ENCODE measurements at places on chromosomes 12 and 14. TPM values are rescaled to one million over a fixed set of nuclear protein-coding genes. Genes with fewer than 3 reads are reported as not detected.

Gene SENP1
- total RNA-seq: 20.9 TPM

Gene BHLHE41
- total RNA-seq: 81.0 TPM

Gene OR4E2
- total RNA-seq: not detected

Gene CISTR
- not detected for total RNA-seq

Gene C14orf132
- total RNA-seq: 0.06 TPM

Gene TCTN1
- total RNA-seq: 40.6 TPM

Gene C14orf93
- total RNA-seq: 5.8 TPM

Gene ANKRD33
- total RNA-seq: not detected

Gene MANSC4
- total RNA-seq: 4.1 TPM

Gene PTGDR
- not detected for total RNA-seq

Gene NTS
- not detected for total RNA-seq

GRCh38 chr14:78970677-78971076 is 800.5 kb downstream of the NRXN3 start:
- DNase-seq: peak; percentile 19

- DNase-seq: no peak
Observed at GRCh38 chr12:28967426-28967825, 181.7 kb upstream of the FAR2 start.

GRCh38 chr12:34286934-34287333 is 264.6 kb downstream of the ALG10 start:
- DNase-seq: no peak

- no peak for DNase-seq
Observed at GRCh38 chr14:61607570-61608244, 87.6 kb upstream of the HIF1A start.

DNA sequence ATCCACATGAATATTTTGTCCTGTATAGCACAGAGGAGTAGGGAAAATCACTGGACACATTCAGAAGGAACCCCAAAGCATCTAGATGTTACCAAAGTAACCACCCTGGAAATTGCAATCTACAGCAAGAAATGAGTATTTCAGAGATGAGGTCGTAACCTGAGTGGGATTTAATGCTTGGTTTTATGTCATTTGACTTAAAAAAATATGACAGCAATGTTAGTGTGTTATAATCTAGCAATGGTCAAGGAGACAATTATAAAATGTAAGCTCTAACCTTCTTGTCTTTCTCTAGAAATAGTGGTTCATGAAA is 256.6 kb downstream of the NAV3 start:
- no peak for DNase-seq

- DNase-seq: no peak
Observed at GRCh38 chr12:102479099-102479885, 1.1 kb downstream of the IGF1 start.

DNA sequence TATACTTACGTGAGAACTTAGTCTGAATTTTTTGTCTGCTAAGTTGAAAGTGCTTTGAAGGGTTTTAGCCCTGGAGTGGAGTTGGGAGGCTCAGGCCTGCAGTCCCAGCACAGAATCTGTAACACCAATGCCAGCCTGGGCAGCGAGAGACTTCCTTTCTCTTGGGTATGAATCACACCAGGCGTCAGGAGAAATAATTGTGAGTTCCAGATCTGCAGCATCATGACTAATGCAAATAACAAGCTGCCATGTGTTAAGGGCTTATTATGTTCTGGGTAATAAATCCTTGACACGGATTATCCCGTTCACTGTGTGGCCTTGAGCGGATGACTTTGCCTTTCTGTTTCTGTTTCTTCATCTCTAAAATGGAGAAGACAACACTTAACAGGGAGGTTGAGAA is 70.6 kb downstream of the B4GALNT3 start:
- DNase-seq: no peak

- no peak for DNase-seq
Observed at GRCh38 chr14:81562818-81563217, 29.2 kb upstream of the SEL1L start.

GRCh38 chr12:45310627-45310968 is 94.7 kb downstream of the ANO6 start:
- DNase-seq: no peak

DNA sequence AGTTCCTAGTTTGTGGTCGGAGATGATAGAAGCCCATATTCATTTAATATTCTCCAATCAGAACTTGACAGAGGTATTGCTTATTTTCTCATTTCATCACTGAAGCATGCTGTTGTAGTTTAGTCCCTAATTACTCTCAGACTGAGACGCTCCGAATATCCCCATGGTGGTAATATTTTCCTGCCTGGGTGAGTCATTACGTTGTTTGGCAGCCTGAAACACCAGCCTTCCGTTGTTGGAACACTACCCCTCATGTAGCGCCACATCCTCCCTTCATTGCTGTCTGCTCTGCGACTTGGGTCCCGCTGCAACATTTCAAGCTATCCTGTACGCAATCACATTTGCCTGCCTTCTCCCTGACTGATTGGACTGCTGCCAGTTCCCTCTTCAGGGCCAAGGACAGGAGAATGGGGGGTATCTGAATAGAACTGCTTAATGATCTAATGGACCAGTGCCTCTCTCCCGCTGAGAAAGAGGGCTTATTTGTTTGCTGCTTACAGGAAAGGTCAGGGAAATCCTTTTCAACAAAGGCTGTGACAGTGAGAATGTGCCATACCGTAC is 369.1 kb downstream of the NPAS3 start:
- peak; percentile 16 for DNase-seq

DNA sequence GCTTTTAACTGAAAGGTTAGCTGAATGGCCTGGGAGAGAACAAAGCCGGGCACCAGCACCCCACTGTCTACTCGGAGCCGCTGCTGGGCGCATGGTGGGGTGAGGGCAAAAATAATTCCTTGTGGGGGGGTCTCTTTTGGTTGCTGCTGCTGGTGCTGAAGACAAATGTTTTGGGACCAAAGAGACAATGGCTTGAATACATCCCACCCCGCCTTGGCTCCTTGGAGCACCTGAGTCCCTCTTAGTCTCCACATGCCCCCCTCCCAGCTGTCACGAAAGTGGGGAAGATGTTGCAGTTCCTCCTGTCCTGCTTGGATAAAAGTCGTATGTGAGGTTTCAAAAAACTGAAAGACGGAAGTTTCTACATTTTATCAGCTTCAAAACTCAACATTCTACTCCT is 85.0 kb downstream of the PIWIL1 start:
- no peak for DNase-seq

DNA sequence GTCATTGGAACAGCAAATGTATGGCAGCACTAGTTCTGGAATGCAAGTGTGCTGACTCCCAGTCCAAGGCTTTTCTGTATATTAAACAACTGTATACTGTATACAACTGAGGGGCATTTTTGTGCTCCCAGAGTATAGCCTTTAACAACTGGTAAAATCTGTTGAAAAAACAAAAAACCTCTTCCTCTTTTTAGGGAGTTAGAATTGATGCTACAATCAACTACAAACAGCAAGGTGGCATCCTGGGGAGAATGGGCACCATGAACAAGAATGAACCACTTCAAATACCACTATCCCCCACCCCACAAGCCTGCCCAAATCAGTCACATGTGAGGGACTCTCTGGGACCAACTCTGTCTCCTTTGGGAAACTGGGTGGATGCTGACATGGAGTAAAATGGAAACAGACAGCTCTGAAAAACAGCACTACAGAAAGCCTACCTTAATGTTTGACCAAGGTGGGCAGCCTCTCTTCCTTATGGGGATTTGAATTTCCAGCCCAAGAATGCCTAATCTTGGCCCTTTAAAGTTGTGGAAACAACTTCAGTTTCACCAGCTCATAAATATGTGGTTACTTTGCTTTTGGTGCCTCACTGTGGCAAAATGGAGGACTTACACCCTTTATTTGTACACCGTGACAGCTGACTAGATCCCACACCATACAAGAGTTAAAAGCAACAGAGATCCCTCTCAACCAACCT is 7.5 kb downstream of the VTI1B start:
- DNase-seq: peak; percentile 69

GRCh38 chr12:121560392-121561008 is 20.3 kb downstream of the KDM2B start:
- DNase-seq: no peak

DNA sequence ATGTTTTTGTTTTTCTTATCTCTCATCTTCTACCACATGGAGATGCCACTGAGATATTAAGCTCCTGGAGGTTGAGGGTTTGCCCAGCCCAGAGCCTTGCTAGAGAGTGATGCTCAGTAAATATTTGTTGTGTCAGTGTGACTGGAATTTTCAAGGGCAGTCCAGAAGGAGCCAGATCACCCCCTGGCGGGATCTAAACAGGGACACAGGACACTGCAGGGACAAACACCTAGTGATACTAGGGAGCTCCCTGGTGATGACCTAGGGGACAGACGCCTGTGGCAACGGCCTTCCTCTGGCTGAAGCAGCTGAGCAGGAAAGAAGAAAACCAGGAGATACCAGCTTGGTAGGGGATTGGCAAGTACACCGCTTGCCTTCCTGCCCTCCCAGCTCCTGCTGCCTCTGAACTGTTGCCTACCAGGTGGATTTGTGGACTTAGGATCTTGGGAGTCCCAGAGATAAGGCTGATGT is 714.4 kb upstream of the TBX3 start:
- peak; percentile 86 for DNase-seq

DNA sequence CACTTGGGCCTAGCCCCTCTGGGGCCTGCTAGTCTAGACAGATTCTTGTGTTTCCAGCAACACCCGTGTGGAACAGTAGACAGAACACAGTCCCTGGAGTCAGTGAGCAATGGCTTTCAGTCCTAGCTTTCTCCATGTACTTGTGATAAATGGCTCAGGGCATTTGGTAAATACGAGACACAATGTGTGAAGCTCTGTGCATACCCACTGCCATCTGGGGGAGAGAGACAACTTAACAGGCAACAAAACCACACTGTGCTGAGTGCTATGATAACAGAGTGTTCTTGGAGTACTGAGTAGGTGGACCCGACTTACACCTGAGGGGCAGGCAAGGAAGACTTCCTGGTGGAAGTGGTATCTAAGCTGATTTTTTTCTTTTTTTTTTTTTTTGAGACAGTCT is 86.3 kb upstream of the TBX3 start:
- DNase-seq: peak; percentile 30

DNA sequence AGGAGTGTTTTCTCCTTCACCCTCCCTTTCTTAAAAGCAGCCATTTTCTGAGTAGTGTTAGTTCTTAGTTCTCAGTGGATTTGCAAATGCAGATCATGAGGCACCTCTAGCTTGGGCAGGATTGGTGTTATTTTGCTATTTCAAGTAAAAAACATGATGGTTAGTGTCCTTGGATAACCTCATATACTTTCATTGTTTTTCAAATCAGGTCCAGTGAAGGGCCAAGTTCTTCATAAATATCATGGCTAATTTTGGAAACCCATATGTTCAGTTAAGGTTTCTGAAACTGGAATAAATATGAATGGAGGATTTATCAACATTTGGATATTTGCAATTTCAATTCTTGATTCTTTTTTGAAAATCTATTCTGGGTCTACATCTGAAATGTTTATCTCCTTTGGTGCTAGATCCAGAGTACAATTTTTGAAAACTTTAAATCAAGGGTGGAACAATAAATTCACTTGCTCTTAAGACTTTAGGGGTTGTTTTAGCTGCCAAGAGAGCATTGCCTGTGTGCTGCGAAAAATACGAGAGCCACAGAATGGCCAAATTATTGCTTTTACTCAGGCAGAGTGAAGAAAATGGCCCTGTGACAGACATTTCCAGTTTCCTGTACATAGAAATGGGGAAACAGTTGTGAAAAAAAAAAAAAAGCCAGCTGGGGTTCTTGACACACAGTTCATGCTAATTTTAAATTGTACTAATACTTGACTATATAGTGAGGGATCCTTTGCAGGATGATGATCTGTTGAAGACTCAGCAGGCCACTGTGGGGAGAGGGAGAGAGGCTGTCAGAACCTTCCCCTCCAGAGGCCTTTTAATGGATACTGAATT is 104.6 kb downstream of the BICD1 start:
- no peak for DNase-seq

DNA sequence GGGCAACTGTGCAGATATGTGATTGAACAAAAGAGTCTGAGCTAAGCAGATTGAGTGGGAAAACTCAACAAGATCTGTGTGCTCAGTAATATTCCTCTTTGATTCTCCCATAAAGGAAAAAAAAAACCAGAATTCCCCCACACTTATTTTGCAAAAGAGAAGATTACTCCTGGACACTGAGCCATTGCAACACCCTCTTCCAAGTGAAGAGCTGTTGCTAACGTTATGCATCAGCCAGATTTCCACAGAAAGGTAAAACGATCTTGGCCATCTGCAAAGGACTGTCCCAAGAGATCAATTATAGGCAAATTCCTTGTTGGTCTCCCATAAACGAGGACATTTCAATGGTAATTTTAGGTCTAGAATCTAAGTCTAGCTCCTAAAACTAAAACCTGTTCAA is 587.7 kb downstream of the C12orf50 start:
- DNase-seq: no peak

- DNase-seq: no peak
Observed at GRCh38 chr14:62882967-62883366, 162.3 kb downstream of the KCNH5 start.

DNA sequence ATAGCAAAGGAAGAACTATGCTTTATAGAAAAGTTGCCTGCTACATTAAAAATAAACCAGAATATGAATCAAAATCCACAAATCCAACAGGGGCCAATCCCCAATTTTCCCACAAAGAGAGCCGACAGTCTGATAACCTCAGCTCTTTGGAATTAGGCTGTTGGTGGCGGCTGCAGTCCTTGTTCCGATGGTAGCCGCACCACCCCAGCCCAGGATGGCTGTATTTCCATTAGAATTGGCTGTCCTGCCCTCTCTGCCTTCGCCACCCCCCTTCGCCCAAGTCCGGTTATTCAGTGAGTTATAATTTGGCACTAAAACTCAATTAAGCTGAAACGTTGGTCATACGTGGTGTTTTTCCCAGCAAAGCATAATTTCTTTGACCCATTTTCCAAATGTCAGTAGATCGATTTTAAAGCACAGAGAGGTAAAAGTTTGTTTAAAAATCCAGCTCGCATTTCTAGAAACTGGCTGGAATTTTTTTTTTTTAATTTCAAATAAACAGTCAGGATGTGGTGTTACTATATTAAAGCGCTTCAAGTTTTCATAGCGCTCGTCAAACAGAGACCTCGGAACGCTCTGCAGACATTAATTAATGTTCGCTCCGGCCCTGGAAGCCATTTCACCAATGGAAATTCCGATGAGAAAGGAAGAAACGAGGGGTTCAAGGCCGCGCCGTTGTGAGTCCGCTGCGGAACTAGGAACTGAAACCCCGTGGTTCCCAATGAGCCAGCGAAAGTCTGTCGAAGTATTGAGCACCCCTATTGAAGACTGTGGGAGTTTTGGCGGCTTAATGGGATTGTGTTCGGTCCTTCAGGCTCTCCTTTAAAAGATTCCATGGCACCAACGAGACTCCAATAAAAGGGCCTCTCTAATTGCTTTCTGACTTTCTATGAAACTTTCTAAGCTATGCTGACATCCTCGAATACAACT is 104.8 kb upstream of the DIO3 start:
- DNase-seq: no peak

DNA sequence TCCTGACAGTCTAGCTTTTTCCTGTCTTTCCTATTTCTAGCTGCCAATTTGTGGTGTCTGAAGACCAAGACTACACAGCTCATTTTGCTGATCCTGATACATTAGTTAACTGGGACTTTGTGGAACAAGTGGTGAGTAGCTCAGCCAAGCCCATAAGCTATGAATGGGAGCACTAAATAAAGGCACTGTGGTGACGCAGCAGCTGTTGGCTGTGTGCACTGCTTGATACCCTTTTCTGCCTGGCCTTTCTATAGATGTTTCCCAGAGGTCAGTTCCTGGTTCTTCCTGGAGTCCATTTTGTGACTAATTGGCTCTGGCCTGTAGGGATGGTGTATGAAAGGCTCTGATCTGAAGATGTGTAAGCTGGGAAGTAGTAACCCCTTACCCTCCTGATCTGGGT is 20.5 kb downstream of the RNF10 start:
- no peak for DNase-seq

All from PC-3 (cell line).